BE2C (cell line): ENCODE measurements at places on chromosomes 11 and 22.

GRCh38 chr11:2214527-2215229 lies 43.1 kb upstream of the TH start:
- no peak for DNase-seq

DNA sequence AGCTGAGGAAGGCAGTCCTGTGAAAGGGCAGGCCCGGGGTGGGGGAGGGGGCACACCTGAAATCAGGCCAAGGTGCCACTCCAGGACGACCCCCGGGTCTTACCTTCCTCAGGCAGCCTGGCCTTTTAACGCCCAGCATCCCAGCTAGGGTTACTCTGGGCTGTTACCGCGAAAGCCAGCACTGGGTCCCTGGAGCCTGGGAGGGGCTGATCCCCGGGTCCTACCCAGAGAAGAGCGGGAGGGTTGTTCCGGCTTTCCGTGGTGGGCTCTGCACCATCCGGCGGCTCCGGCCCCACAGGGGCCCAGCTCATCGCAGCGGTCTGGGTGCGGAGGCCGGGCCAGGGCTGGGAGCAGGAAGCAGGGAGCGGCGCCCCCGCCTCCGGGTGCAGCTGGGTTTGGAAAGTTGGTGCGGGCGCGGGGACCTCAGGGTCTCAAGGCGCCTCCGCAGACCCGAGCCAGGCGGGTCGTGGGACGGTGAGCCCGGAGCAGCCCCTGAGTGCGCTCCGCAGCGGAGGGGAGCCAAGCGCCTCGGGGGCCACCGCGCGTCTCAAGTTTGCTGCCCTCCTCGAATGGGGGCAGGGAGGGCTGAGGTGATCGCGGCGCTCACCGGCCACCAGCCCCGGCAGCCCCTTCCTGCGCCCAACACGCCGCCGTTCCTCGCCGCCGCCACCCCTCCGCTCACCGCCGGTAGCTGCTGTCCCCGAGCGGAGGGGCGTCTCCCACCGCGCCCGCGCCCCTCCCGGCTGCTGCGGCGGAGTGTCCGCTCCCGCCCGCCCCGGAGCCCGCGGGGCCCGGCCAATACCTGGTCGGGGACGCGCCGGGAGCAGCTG lies 831 bp downstream of the CHST1 start:
- no peak for DNase-seq

DNA sequence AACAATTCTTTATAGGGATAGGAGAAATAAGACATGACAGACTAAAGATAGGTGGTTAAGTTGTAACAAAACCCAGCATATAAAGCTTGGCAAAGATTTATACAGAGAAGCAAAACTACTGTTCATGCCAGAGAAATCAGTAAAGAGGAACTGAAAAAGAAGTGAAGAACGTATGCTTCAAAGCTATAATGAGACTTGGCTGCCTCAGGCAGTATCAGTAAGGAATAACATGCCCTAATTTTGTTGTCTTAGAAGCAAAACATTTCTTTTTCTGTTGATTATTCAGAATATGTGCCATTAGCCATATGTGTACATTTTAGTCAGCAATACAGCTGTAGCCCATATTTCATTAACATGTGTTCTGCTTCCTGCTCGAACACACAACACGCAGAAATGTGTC lies 403.2 kb downstream of the NELL1 start:
- DNase-seq: no peak

DNA sequence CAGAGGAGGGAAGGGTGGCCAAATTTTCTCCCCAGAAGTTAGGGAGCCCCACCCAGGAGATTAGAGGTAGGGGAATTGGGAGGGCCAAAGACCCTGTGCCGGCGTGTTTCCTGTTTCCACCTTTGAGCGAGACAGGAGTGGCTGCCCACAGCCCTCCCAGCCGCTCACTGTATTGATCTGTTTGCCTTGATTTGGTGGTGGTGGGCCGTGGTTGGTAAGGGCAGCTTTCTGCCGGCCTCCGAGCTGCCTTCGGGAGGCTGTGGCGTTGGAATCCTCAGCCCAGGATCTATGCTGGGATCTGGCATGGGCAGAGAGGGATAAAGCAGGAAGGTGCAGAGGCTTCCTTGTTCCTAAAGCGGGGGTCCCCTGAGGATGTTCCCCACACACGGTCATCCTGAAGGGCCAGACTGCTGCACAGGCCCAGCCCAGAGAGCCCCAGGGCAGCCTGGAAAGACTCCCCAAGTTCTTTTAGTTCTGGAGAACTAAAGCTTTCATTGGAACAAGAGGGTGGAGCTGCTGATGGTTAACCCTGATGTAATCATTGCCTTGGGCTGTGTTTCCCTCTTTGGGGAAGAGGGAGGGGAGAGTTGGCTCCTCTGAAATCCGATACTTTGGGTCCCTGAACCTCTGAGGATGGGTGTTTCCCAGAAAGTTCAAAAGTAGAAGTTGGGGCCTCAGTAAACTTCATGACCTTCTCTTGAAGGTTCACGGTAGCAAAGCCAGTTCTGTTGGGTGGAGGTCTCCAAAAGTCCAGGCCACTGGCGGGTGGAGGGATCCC lies 7.2 kb downstream of the FAM83F start:
- DNase-seq: no peak

DNA sequence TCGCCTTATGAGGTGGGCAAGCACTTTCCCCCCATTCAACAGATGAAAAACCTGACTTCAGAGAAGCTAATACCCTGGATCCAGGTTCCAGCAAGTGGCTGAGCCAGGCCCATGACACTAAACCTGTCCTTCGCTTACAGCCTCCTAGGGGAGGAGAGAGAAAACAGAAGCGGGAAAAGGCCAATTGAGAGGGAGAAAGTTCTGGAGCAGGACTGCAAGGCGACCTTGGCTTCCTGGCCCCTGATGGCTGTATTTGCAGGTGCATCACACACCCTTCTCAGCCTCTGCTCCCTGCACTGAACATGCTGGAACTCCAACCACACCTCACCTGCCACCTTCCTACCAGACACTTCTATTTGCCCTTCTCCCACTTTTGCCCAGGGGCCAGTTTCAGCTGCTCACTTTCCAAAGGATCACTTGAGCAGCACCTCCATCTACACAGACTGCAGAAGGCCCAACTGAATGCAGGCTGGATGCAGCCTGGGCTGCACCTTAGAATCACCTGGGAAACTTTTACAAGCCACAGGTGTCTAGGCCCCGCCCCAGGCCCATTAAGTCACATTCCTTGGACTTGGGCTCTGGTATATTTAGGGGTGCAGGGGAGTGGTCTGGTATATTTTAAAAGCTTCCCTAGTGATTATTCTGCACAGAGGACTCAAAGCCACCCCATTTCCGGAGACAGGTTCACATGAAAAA lies 14.3 kb upstream of the ADA2 start:
- no peak for DNase-seq

DNA sequence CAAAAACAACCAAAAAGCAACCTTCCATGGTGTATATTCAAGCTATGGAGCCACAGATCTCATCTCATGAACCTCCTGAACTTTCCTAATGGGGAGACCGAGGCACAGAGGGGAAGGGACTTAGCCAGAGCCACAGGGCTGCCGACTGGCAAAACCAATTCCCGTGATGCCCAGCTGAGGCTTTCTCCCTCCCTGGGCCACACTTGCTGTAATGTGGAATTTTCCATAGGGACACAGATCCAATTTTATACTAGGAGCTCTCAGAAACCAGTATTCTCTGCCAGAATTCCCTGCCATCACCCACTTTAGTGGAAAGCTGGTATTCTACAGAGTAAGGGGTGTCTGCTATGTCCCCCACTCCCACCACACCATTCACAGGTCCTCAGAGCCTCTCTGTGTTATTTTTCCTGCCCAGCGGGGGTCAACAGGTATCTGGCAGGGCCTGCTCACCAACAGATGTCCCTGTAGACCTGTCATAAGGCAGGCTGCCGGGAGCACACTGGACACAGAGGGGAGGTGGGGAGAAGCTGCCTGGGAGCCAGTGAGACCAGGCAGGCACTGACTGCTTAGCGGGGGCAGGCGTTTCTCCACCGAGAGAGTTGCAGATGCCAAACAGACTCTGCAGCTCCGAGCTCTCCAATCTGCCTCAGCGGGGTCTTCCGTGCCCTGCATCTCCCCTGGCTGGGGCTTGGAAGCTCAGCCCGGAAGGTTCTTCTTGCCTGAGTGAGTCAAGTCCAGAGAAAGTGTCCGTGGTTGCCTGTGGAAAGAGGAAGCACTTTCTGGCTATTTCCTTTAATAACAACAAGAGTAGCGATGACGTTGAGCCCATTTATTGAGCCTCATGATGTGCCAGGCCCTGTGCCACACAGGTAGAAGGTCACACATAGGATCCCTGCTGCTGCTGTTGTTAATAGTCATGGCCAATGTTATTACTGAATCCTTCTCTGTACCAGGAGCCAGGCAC lies 26.3 kb downstream of the RPS6KA4 start:
- peak; percentile 34 for DNase-seq

DNA sequence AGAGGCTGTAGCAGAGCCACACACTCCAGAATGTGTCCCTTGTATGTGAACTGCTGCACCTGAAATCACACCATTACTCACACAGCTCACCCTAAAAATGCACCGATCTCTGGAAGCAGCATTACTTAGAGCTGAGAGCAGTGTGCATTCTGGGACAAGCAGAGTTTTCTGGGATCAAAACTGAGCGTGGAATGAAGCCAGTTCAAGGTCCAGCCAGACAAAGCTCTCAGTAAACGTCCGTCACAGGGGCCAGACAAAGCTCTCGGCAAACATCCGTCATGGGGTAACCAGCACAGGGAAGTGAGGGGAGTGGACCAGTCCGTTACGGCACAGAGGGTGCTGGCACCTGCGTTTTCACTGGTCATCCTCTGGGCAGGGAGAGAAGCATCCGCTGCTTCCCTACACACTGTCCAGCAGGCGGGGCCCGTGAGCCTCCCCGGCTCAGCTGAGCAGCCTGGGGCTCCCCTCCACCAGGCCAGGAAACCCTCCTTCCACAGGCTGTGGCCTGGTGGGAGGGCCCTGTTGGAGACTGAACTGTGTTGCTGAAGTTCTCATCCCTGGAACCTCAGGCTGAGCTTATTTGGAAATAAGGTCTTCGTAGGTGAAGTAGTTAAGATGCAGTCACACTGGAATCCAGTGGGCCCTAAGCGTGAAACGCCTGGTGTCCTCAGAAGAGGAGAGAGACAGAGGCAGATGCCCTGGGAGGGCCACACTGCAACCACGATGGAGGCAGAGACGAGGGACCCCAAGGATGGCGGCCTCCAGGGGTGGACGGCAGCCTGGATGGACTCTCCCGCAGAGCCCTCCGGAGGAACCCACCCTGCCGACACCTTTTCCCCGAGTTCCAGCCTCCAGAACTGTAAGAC lies 883.9 kb downstream of the BRD1 start:
- DNase-seq: no peak

GRCh38 chr11:1656061-1656441 lies 26.5 kb downstream of the KRTAP5-5 start:
- DNase-seq: no peak

DNA sequence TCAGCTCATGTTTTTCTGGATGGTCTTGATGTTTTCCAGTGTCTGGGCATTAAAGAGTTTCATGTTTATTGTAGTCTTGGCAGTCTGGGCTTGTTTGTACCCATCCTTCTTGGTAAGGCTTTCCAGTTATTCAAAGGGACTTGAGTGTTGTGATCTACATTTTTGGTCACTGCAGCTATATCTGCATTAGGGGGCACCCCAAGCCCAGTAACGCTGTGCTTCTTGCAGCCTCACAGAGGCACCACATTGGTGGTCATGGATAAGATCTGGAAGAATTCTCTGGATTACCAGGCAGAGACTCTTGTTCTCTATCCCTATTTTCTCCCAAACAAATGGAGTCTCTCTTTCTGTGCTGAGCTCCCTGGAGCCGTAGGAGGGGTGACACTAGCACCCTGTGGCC lies 451.5 kb upstream of the FAT3 start:
- peak; percentile 65 for DNase-seq

- DNase-seq: no peak
These were observed 11.7 kb upstream of the RASD2 start for GRCh38 chr22:35528927-35529326.

DNA sequence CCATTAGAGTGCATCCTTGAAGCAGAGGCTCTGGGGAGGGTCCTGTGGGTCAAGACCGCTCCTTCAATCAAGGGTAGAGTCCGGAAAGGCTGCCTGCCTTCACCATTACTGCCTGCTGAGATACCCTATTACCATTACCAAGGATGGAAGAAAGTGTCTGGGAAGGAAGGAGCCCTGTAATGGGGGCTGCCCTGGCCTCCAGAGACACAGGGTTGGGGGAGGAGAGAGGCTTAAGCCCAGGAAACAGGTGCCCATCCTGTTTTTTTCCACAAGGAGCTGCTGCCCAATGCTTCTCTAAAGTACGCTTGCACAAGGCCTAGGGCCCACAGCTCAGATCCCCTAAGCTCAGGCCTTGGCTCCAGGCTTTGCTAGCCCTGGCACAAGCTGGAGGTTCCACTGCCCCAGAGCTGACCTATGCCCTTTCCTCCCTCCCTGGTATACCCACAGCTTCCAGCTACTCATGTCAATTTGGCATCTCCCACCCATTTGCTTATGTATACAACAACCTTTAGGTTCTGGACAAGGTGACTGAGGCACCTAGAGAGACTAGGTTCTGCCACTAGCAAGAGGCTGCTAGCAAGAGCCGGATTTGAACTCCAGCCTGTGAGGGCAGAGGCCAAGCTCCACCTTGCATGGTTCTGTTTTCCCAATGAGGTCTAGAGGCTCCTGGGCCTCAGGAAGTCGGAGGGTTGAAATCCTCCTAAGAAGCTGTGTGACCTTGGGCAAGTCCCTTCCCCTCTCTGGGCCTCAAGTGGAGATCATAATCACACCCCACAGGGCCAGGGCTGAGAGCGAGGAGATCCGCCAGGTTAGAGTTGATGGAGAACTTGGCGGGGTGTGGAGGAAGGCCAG lies 1.5 kb upstream of the PLCB3 start:
- DNase-seq: no peak

GRCh38 chr11:69913591-69914285 lies 94.5 kb upstream of the FGF3 start:
- peak; percentile 9 for DNase-seq

- DNase-seq: no peak
These were observed 491.1 kb downstream of the OPCML start for GRCh38 chr11:133041181-133041580.
